Activated T-cell treated with anti-CD3 and anti-CD28 coated beads, Interleukin-2, amount 50 U/mL, for 72 hours (primary cell): ENCODE measurements at places on chromosomes 7 and 10. TPM values are rescaled to one million over a fixed set of nuclear protein-coding genes. Genes with fewer than 3 reads are reported as not detected.

GRCh38 chr7:23096518-23097290 is 8.9 kb upstream of the KLHL7 start:
- no peak for DNase-seq

GRCh38 chr10:53664282-53665019 is 891.9 kb upstream of the MBL2 start:
- no peak for DNase-seq

- DNase-seq: no peak
Observed at GRCh38 chr7:2639695-2640481, 8.1 kb downstream of the TTYH3 start.

- no peak for DNase-seq
Observed at GRCh38 chr7:86207740-86208139, 436.0 kb upstream of the GRM3 start.

- no peak for DNase-seq
Observed at GRCh38 chr10:44466236-44466635, 81.3 kb upstream of the CXCL12 start.

GRCh38 chr7:98568891-98569290 is 48.2 kb upstream of the NPTX2 start:
- no peak for DNase-seq

- peak; percentile 65 for DNase-seq
Observed at GRCh38 chr10:79904671-79905321, 44.1 kb downstream of the SFTPD start.

DNA sequence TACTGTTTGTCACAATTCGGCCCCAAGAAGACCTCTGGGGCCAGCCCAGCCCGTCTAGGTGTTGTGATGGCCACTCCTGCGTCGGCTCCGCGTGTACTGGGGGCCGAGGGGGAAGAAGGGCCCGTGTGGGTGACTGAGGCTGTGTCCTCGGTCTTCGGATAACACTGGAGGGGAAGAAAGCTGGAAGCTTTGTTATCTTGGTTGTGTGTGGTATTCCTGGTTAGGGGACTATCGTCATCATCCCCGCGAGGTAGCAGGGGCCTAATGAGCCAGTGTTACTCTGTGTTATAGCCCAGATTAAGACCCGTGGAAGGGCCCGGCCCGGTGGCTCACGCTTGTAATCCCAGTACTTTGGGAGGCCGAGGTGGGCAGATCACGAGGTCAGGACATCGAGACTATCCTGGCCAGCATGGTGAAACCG is 854 bp downstream of the MTG1 start:
- no peak for DNase-seq

CAMK2B gene
- 0.86 TPM for total RNA-seq

- DNase-seq: no peak
Observed at GRCh38 chr7:205115-206010, 13.0 kb downstream of the FAM20C start.

SEC61A2 gene
- total RNA-seq: 20.9 TPM

- no peak for DNase-seq
Observed at GRCh38 chr7:125651823-125652528, 722.4 kb upstream of the POT1 start.

- peak; percentile 4 for DNase-seq
Observed at GRCh38 chr10:6843481-6843881, 263.4 kb upstream of the PRKCQ start.

CPED1 gene
- not detected for total RNA-seq

- DNase-seq: no peak
Observed at GRCh38 chr7:151391358-151391730, 18.5 kb downstream of the WDR86 start.

DNA sequence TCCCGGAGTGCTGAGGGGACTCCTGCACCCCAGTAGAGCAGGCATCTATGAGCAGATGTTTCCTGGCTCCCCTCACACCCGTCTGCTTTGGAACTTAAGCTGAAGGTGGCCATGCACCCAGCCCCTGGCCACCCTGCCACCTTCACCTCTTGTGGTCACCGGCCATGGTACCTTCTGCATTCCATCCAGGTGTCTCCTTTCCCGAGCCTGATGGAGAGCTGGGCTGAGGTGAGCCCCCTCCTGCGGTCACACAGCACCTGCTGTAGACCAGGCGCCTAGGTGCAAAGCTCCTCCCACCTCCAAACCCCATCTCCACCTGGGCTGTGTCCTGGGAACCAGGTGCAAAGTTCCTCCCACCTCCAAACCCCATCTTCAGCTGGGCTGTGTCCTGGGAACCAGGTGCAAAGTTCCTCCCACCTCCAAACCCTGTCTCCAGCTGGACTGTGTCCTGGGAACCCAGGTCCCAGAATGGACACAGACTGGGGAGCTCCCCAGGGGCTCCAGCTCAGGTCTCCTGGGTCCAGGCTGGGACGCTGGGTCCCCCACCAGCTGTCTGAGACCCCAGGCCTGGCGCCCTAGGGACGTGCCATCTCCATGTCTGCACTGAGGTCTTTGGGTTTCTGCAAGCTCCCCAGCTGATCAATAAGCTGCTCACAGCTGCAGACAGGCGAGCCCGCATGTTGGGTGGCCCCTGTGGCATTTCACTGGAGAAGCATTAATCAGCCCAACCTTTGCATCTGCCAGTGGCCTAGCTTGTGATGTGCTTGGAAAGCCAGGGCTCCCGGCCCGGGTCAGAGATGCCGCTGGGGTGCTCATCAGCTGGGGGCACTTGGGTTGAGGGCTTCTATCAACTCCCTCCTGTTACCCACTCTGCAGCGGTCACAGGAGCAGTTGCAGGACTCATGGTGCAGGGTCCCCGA is 61.2 kb upstream of the INPP5A start:
- DNase-seq: no peak

DNA sequence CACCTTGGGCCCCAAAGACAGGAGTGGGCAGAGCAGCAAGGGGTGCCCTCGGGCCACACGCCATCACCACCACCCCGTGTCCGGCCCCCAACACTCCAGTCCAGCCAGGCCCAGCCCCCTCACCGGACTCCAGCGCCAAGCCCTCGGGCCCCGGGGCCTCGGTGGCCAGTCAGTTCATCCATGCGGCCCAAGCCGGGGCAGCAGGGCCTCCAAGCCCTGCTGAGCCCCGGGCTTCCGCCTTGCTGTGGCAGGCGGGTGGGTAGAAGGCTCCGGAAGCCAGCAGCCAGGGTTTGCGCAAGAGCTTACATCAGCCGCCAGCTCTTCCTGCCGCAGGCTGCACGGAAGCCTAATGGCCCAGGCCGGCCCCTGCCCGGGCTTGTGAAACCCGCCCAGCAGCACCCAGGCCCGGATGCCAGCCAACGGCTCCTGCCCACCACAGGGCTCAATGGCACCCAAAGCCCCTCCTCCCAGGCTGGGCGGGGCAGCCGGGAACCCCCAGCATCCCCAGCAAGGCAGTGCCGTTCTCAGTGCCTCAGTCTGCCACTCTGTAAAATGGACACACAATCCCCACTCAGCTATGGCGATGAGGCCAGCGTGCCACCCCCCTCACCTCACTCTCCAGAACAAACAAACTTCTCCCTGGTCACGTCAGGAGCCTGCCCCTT is 26.5 kb downstream of the TNRC18 start:
- peak; percentile 94 for DNase-seq

- no peak for DNase-seq
Observed at GRCh38 chr10:25615926-25616325, 318.1 kb upstream of the MYO3A start.

SYT15B gene
- total RNA-seq: not detected

SLC18A3 gene
- not detected for total RNA-seq

DNA sequence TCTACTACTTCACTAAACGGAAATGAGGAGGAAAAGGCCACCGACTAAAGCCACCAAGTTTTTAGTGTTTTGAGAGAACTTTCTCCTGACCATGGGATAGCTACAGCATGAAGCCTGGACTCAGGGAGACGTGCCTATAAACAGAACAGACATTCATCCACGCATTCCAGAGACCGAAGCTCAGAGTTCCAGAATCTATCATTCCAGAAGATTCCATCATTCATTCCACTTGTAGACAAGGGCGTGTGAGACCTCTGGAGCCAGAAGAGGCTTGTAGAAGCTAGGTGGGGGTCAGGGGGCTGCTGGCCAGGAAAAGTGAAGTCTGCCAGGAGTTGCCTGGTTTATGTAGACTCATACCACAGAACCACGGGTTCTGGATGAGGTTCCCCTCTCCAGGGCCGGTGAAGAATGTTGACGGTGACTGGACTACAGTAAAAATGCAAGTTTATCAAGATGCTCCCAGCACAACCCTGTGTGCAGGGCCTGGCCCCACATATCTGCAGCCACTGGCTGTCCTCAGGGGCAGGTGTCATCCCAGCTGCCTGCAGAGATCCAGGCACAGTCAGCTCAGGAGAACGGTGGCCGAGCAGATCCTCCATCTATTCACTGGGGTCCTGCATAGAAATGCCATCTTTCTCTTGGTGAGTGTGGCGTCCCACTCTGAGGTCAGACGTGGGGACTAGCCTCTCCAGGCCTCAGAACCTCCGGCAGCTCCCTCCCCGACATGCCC is 215.7 kb downstream of the USP6NL start:
- no peak for DNase-seq

- DNase-seq: no peak
Observed at GRCh38 chr10:7260412-7260900, 150.4 kb downstream of the SFMBT2 start.

DNA sequence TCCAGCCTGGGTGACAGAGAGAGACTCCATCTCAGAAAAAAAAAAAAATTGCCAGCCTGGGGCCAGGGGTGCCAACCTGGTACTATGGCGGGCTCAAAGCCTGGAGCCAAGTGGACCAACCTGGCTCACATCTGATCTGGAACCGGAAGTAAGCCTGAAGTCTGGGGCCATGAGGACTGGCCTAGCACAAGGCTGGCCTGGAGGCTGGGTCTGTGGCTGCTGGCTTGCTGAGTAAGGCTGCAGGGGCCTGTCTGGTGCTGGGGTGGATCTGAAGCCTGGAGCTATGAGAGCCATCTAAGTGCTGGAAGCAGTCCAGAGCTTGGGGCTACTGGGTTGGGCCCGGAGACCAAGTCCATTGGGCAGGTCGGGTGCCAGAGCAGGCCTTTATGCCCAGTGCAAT is 84.9 kb downstream of the CCDC3 start:
- DNase-seq: no peak

GRCh38 chr10:21427804-21428481 is 97.5 kb downstream of the SKIDA1 start:
- DNase-seq: peak; percentile 16

GRCh38 chr7:140245611-140246105 is 68.9 kb upstream of the KDM7A start:
- no peak for DNase-seq

DNA sequence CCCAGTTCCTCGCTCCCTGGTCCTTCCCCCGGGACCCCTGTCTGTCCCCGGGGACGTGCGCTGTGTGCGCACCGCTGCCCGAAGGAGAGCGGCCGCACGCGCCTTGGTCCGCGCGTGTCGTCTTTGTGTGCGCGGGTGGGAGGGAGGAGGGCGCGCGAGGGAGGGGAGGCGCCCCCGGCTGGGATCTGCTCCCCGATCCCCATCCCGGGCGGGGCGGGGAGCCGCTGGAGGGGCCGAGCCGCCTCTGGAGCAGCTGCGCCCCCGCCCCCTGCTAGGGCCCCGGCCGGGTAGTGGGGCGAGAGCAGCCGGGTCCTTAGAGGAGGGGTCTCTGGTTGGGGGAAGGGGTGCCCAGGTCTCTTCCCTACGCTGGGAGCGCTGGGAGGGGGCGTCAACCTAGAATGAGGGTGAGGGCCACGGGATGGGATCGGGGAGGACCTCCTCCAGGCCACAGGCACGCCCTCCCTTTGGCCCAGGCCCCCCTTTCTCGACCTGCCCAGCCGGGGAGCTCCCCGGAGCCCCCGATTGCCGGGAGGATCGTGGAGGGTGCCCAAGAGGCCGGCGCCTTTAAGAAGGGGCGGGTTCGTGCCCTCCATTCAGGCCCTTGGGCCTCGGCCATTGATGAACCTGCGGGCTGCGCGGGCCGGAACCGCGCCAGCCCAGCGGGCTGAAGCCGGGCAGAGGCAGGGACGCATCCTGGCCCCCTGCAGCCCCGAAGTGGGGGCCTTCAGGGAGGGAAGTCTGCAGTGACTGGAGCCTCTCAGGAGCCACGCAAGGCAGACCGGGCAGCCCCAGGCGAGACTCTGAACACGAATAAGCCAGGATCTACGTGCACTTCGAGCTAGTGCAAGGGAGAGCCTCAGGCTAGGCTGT is 678 bp downstream of the SH2B2 start:
- DNase-seq: peak; percentile 27

- DNase-seq: no peak
Observed at GRCh38 chr10:117727421-117727820, 184.9 kb downstream of the EMX2 start.

- no peak for DNase-seq
Observed at GRCh38 chr10:71234004-71234894, 21.9 kb downstream of the UNC5B start.
